T-helper 2 cell treated with Interferon-gamma antibody and Interleukin-4, amounts not matched to agents 5 μg/mL and 100 μg/mL, for 36 hours (primary cell): ENCODE measurements at places on chromosomes 11 and 22.

DNA sequence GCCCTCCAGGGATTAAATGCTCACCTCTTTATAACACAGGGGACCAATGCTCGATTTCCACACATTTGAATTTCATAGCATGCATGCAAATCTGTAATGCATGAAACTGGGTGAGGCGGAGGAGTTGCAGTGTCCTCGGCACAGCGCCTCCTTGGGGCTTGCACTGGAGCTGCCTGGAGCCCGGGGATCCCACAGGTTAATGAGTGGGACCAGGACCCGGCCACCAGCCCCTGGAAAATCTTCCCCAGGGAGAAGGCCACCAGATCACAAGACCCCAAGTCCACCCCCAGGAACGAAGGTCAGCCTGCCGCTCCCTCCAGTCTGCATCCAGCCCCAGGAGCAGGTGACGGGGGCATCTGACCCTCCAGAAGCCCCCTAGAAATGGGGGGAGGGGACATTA is 119.1 kb downstream of the MN1 start:
- no peak for DNase-seq
- H3K36me3 ChIP-seq: no peaks in the 10 kb centered on the region

DNA sequence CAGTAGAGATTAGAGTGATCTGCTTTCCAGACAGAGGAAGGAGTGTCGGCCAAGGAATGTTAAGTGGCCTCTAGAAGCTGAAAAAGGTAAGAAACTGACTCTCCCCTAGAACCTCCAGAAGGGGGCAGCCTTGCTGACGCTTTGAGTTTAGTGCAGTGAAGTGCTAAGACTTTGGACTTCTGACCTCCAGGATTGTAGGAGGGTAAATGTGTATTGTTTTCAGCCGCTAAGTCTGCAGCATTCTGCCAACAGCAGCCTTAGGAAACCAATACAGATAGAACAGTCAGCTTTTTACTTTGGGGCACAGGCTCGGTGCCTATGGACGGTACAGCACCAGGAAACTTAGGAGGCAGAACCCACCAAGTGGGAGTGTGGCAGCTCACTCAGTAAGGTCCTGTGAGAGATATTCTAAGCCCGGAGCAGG is 3.6 kb upstream of the TBC1D22A start:
- H3K4me1 ChIP-seq: peaks cover 31% of the 10 kb centered on the region
- H3K4me3 ChIP-seq: no peak overlapping the region
- peak overlapping the region; percentile 20 for H3K27ac ChIP-seq
- DNase-seq: peak; percentile 31
- H3K27me3 ChIP-seq: no peaks in the 10 kb centered on the region

GRCh38 chr11:113262594-113262993 is 51.8 kb upstream of the TTC12 start:
- no peaks in the 10 kb centered on the region for H3K36me3 ChIP-seq
- DNase-seq: no peak
- H3K4me1 ChIP-seq: peaks cover 12% of the 10 kb centered on the region

DNA sequence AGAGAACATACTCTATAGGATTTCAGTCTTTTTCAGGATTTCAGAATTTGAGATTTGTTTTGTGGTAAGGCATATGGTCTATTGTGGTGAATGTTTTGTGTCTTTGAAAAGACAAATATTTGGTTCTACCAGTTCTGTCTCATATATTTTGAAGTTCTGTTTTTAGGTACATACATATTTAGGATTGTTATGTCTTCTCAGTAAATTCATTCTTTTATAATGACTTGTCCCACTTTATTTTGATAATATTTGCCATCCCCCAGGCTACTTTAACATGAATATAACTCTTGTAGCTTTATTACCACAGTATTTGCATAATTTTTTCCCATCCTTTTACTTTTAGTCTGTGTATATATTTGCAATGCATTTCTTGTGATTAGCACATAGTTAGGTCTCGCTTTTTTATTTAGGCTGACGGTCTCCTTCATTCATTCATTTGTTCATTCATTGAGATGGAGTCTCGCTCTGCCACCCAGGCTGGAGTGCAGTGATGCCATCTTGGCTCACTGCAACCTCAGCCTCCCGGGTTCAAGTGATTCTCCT is 32.1 kb downstream of the MTMR3 start:
- no peak overlapping the region for H3K4me3 ChIP-seq
- H3K27me3 ChIP-seq: no peaks in the 10 kb centered on the region
- H3K4me1 ChIP-seq: peaks cover 9% of the 10 kb centered on the region
- no peaks in the 10 kb centered on the region for H3K36me3 ChIP-seq
- H3K27ac ChIP-seq: no peak overlapping the region

- H3K36me3 ChIP-seq: no peaks in the 10 kb centered on the region
- peaks cover 7% of the 10 kb centered on the region for H3K27me3 ChIP-seq
- no peaks in the 10 kb centered on the region for H3K4me1 ChIP-seq
- no peak overlapping the region for H3K4me3 ChIP-seq
- no peak overlapping the region for H3K27ac ChIP-seq
- no peak for DNase-seq
Measured at GRCh38 chr11:102513869-102514268, 16.7 kb downstream of the MMP7 start.

GRCh38 chr22:48919851-48920589 is 907.7 kb downstream of the BRD1 start:
- H3K27ac ChIP-seq: no peak overlapping the region
- DNase-seq: no peak
- no peaks in the 10 kb centered on the region for H3K27me3 ChIP-seq
- H3K4me3 ChIP-seq: no peak overlapping the region
- no peaks in the 10 kb centered on the region for H3K36me3 ChIP-seq
- no peaks in the 10 kb centered on the region for H3K4me1 ChIP-seq

- H3K36me3 ChIP-seq: no peaks in the 10 kb centered on the region
- DNase-seq: no peak
- no peak overlapping the region for H3K4me3 ChIP-seq
- peaks cover 7% of the 10 kb centered on the region for H3K27me3 ChIP-seq
- H3K27ac ChIP-seq: no peak overlapping the region
Measured at GRCh38 chr11:134576286-134576685, 164.2 kb upstream of the B3GAT1 start.

DNA sequence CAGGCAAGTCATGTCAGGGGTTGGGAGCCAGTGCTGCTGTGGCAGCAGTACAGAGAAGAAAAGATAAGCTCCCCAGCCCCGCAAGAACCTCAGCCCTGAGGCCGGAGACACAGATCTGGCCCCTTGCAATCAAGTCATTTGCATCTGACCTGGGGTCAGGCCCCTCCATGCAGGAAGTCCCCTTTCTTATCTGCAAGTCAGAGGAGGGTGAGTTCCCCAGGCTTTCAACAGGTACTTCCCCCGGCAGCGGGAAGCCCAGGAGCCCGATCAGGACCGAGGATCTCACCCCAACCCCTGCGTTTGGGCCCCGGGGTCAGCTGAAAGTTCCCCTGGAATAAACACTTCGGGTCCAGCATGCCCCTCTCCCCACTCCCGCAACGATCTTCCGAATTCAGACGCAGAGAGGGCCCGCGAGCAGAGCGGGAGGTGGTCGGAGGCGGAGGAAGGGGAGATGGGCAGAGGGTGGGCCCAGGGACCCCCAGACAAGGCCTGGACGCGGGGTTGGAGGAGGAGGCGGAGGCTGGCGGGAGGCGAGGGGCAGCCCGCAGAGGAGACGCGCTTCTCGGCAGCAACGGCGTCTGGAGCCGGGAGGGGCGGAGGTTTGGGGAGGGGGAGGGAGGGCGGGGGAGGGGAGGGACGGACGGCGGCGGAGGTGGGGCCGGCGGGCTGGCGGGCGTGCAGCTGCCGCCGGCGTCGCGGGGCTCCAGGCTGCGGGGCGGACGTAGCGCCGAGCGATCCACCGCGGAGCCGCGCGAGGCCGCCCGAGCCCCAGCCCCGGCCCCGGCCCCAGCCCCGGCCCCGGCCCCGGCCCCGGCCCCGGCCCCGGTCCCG is at the start of gene TSPAN18:
TSPAN18 (plus strand) TSS at position 680 of the 831 bp plus-strand sequence. CDS start 179,455 bp downstream, outside the sequence.
- H3K27ac ChIP-seq: peak within 1 kb of the TSS; percentile 50
- H3K4me3 ChIP-seq: peak within 1 kb of the TSS; percentile 78
- peak; percentile 39 for DNase-seq
- peaks cover 2% of the 10 kb centered on the region for H3K36me3 ChIP-seq
- peaks cover 27% of the 10 kb centered on the region for H3K4me1 ChIP-seq

GRCh38 chr11:96273507-96273906 is 69.5 kb downstream of the MAML2 start:
- peaks cover 31% of the 10 kb centered on the region for H3K36me3 ChIP-seq
- no peaks in the 10 kb centered on the region for H3K27me3 ChIP-seq
- H3K27ac ChIP-seq: no peak overlapping the region
- no peak for DNase-seq

DNA sequence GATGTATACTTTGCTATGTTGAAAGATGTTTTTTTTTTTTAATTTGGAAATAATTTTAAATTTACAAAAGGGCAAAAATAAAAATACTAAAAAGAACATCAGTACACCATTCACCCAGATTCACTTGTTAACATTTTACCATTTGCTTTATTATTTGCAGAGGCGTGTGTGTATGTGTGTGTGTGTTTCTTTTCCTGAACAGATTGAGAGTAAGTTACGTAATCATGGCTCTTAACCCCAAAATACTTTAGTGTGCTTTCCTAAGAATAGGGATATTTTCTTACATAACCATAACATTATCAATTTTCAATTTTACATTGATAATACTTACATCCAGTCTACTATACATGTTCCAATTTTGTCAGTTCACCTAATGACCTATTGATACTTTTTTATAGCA is 91.5 kb upstream of the HORMAD2 start:
- H3K4me3 ChIP-seq: no peak overlapping the region
- H3K27ac ChIP-seq: no peak overlapping the region
- H3K4me1 ChIP-seq: peaks cover 3% of the 10 kb centered on the region
- H3K27me3 ChIP-seq: no peaks in the 10 kb centered on the region

- no peaks in the 10 kb centered on the region for H3K27me3 ChIP-seq
- peaks cover 71% of the 10 kb centered on the region for H3K4me1 ChIP-seq
- peak; percentile 48 for DNase-seq
- H3K27ac ChIP-seq: peak overlapping the region; percentile 95
- H3K4me3 ChIP-seq: peak overlapping the region; percentile 77
Measured at GRCh38 chr11:12174477-12175143, 64.2 kb downstream of the MICAL2 start.

DNA sequence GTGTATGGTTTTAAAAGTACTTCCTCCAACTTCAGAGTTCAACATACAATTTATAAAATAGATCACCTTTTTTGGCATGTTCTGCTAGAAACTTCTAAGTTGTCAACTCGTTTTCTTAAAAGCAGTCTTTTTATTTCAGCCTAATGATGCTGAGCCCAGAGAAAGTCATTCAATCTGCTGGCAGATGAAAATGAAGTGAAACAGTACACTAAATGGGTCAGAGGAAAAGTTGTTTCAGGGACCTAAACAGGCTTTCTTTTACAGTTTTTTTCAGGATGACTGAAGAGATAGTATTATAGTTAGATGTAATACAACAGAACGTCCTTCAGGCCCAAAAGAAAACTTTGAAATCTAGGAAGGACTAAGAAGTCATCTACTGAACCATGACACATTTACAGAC is 842.7 kb upstream of the CCDC90B start:
- H3K27ac ChIP-seq: no peak overlapping the region
- H3K4me3 ChIP-seq: no peak overlapping the region
- no peaks in the 10 kb centered on the region for H3K4me1 ChIP-seq
- no peak for DNase-seq
- no peaks in the 10 kb centered on the region for H3K27me3 ChIP-seq

- peaks cover 9% of the 10 kb centered on the region for H3K36me3 ChIP-seq
- no peaks in the 10 kb centered on the region for H3K27me3 ChIP-seq
- peak overlapping the region; percentile 100 for H3K27ac ChIP-seq
- no peak for DNase-seq
- H3K4me3 ChIP-seq: peak overlapping the region; percentile 90
Measured at GRCh38 chr11:61082062-61082870, 20.0 kb upstream of the CD5 start.

- no peak overlapping the region for H3K27ac ChIP-seq
- peaks cover 71% of the 10 kb centered on the region for H3K27me3 ChIP-seq
- H3K4me1 ChIP-seq: peaks cover 20% of the 10 kb centered on the region
- H3K36me3 ChIP-seq: no peaks in the 10 kb centered on the region
- no peak for DNase-seq
Measured at GRCh38 chr11:46917109-46917761, 1.1 kb downstream of the LRP4 start.

- H3K4me1 ChIP-seq: peaks cover 12% of the 10 kb centered on the region
- no peaks in the 10 kb centered on the region for H3K27me3 ChIP-seq
Measured at GRCh38 chr22:28381429-28382167, 298.0 kb downstream of the TTC28 start.

- DNase-seq: no peak
- H3K27me3 ChIP-seq: peaks cover 25% of the 10 kb centered on the region
- H3K27ac ChIP-seq: no peak overlapping the region
- H3K36me3 ChIP-seq: no peaks in the 10 kb centered on the region
- no peaks in the 10 kb centered on the region for H3K4me1 ChIP-seq
- H3K4me3 ChIP-seq: no peak overlapping the region
Measured at GRCh38 chr11:1392111-1392510, 2.4 kb downstream of the BRSK2 start.

DNA sequence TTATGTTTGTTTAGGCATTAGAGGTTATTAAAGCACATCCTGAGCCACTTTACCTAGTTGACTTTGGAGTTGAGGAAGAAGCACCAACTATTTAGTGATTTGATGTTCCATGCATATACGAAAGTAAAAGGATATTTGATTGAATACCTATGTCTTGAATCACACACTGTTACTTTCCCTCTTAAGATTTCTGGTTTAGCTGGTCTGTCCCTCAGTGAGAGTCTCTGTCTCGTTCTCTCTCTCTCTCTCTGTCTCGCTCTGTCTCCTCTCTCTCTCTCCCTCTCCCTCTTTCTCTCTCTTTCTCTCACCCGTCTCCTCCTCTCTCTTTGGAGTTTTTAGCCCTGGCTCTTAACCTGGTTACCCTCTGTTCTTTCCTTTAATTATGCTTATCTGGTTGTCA is 11.0 kb downstream of the CTNND1 start:
- H3K4me1 ChIP-seq: peaks cover 13% of the 10 kb centered on the region
- no peak for DNase-seq
- H3K27me3 ChIP-seq: no peaks in the 10 kb centered on the region
- H3K4me3 ChIP-seq: no peak overlapping the region
- H3K27ac ChIP-seq: no peak overlapping the region
- no peaks in the 10 kb centered on the region for H3K36me3 ChIP-seq

- no peak overlapping the region for H3K4me3 ChIP-seq
- DNase-seq: no peak
- no peak overlapping the region for H3K27ac ChIP-seq
- peaks cover 3% of the 10 kb centered on the region for H3K27me3 ChIP-seq
- H3K4me1 ChIP-seq: no peaks in the 10 kb centered on the region
Measured at GRCh38 chr11:3201677-3202181, 16.9 kb downstream of the MRGPRG start.
